ENCODE measurements at places on chromosomes 2 and 18.

GRCh38 chr2:98894331-98895000, 41.6 kb downstream of the CRACDL start:
- no peak for DNase-seq

DNA sequence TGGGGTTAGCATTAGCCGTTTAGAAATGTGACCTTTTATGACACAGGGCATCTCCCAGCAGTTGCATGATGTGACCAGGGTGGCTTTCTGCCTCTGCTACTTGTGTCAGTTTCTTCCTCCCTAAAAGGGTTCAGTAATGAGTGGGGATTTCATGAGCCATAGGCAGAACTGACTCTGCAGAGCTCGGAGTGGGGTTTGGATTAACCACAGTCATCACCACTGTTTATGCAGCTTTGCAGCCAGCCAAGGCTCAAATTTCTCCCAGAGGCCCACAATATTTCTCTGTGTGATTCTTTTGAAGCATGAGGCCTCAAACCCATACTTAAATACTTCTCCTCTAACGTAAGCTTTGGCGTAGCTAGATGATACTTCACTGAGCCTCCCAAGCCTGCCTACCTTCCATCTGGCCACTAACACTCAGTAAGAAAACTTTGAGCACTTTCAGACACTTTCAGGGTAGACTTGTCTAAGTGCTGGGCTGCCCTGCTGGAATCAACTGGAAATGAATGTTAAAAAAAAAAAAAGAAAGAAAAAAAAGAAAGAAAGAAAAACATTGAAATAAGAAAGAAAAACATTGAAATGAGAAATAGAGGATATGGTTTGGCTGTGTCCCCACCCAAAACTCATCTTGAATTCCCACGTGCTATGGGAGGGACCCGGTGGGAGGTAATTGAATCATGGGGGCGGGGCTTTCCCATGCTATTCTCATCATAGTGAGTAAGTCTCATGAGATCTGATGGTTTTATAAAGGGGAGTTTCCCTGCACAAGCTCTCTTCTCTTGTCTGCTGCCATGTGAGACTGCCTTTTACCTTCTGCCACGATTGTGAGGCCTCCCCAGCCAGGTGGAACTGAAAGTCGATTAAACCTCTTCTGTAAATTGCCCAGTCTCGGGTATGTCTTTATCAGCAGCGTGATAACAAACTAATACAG, 11.5 kb upstream of the LAPTM4A start:
- DNase-seq = no peak

DNA sequence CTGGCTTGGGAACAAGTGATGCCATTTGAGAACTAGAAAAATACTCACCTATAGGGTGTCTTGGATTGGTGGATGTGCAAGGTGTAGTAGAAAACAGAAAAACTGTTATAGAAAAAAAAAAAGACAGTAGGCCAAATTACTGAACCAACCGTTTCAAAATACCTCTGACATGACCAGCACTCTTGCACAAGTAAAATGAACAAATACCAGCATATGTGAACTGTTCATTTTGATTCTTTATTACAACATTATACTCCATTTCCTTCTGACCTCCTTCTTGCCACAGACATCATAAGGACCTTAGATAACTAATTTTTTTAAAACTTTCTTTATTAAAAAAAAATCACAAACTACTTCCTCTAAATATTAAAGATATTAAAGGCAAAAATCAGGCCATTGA, 125.5 kb downstream of the ATAD2B start:
- no peak for DNase-seq

GRCh38 chr2:138319616-138320015, 182.0 kb upstream of the SPOPL start:
- DNase-seq = no peak

DNA sequence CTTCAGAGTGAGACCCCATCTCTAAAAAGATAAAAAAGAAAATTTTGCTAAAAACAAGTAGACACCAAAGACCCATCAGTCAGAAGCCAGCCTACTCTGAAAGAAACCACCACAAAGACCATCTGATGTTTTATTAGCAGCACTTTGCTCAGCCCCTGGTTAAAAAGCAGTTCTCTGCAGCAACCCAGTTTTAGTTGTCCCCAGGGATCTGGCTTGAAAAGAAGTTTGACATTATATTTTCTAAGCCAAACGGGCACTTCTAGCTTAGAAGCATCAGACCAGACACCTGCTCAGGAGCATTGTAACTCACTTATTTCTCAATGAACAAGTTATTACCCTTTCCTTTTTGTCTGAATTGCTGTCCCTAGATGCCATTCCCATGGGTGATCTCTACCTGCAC, 164.2 kb upstream of the ETAA1 start:
- no peak for DNase-seq

DNA sequence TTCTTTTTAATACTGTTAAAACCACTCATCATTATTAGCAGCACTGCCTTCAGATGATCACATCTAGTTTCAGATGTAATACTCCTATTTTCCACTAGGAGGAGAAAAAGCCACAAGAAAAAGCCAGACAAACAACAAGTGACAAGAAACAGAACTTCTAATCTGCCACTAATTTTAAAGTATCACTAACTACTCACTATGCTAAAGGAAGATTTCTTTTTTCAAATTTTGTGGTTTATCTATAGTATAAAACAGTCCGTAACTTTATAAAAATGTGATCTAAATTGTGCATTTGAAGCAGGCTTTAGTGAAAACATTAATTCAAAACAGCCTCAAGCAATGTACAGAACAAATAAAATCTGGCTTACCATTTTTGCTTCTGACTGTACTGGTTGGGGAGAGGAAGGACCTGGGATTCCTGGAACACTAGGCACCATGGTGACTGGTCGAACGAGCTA, 56.8 kb downstream of the ATF2 start:
- no peak for DNase-seq

- DNase-seq = no peak
These were observed 1806.4 kb upstream of the CELF4 start for GRCh38 chr18:39371996-39372395.

GRCh38 chr2:64727013-64727767, 73.5 kb upstream of the SERTAD2 start:
- no peak for DNase-seq

GRCh38 chr18:48858676-48859075, 92.1 kb downstream of the SMAD7 start:
- DNase-seq = no peak

- DNase-seq = no peak
These were observed 364.1 kb downstream of the SETBP1 start for GRCh38 chr18:45044787-45045186.

GRCh38 chr2:172597176-172597842, 41.4 kb downstream of the PDK1 start:
- no peak for DNase-seq

GRCh38 chr18:5300476-5301010, 5.0 kb upstream of the ZBTB14 start:
- DNase-seq = no peak

DNA sequence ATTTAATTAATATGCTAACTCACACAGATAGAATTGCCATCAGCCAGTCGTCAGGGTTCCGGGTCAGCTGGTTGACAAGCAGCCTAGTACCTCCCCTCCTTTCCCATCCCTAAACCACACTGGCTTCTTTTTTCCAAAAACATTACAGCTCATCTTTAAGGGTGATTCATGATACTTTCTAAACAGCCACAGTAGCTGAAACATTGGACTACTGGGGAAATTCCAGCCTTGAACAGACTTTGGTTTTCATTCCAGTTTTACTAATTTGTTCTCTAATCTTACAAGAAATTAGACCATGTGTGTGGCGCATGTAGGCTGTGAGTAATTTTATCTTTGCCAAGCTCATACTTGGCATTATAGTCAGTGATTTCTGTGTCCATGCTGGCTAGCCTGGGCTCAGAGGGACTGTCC, 110.8 kb downstream of the FMNL2 start:
- no peak for DNase-seq

- no peak for DNase-seq
These were observed 866 bp downstream of the CWC22 start for GRCh38 chr2:180006231-180006630.

DNA sequence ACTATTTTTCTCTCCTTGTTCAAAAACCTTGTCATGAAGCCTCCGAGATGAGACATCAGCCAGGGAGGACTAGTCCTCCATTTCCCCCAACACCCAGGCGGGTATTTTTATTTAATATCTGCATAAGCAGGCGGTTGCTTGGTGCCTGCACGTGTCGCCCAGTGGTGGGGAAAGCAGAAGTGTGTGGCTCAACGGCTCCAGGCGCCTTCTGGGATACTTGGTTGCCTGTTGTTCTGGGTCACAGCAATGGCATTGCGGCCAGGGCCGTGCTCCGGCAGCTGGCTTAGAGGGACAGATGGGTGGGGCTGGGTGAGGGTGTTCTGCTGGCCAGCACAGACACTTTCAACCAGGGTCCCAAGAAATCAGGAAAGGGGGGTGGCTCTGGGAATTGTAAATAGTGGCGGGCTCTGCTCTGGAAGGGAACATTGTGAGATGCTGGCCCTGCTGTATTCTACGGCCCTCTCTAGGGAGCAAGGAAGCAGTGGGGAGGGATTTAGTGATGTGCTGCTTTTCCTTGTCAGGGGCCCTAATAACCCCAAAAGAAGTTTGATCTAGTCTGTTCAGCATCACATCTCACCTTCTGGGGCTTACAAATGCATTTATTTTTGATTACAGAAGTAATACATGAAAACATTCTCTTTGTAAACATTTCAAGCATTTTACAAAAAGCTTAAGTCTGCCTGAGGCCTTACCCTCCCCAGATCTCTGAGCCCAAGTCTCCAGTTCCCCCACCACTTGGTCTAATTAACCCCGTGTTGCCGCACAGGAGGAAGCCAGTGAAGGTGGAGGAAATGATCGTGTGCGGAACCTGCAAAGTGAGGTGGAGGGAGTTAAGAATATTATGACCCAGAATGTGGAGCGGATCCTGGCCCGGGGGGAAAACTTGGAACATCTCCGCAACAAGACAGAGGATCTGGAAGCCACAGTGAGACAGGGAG, 1.1 kb downstream of the VAMP8 start:
- DNase-seq = no peak

GRCh38 chr18:21739604-21740537, 721 bp upstream of the MIB1 start:
- DNase-seq = no peak

DNA sequence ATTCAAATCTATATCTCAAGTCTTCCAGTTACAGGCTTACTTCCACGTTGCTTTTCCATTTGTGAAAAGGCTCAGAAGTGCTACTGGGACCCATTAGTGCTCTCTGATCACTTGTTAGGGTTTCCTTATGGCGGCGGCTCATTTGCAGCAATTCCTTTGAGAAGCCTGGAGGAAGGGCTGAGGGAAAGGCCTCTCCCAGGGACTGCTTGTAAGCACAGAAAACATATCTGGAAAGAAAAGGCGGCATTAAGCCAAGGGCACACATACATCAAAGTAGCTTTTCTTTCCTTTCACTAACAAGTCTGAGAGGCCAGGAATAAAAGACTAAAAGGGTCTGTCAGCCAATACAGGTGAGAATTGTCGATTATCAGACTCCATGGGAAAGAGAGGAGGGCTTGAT, 39.4 kb upstream of the ITGB6 start:
- DNase-seq = no peak

Measured in activated CD4-positive, CD25-positive, alpha-beta regulatory T cell (primary cell).